A549 treated with CORT108297 at 1 μM for 4 hours (cell line): ENCODE measurements at places on chromosomes 2 and 18. TPM values are rescaled to one million over a fixed set of nuclear protein-coding genes. Genes with fewer than 3 reads are reported as not detected.

UGT1A6 gene
- 0.87 to 1.9 TPM (median 1.1 TPM) in 5 replicates for total RNA-seq

UGT1A8 gene
- 0.05 to 0.07 TPM (median 0.05 TPM) in 3 of 5 replicates, not detected in the others for total RNA-seq

CYS1 gene
- total RNA-seq, result 0.81 to 1.8 TPM (median 1.3 TPM) in 5 replicates

MFSD6 gene
- 18.6 to 28.0 TPM (median 24.3 TPM) in 5 replicates for total RNA-seq

AQP12B gene
- not detected in 5 replicates for total RNA-seq

NYAP2 gene
- not detected in 5 replicates for total RNA-seq

ITPRIPL1 gene
- total RNA-seq, result not detected in 5 replicates

RTP5 gene
- not detected in 5 replicates for total RNA-seq

TRIM54 gene
- total RNA-seq, result 0.45 to 0.71 TPM (median 0.61 TPM) in 5 replicates
